ENCODE measurements at places on chromosomes 12 and 14. TPM values are rescaled to one million over a fixed set of nuclear protein-coding genes. Genes with fewer than 3 reads are reported as not detected.

DNA sequence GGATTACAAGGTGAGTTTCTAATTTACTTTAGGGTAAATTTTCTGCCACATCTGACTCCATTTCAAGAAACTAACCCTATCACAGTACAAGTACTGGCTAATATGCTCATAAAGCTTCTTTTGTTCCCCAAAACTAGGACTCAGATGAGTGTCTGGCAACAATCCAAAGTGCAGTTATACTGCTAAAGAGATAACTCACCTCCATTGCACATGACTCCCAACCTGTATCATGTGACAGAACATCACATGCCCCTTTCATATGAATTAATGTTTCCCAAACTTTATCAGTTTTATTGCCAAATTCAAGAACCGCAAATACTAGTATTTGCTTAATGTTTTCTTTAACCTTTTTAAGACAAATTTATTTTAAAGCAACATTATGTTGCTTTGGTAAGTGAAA is 3.9 kb upstream of the PPP1R12A start:
- DNase-seq: no peak

DNA sequence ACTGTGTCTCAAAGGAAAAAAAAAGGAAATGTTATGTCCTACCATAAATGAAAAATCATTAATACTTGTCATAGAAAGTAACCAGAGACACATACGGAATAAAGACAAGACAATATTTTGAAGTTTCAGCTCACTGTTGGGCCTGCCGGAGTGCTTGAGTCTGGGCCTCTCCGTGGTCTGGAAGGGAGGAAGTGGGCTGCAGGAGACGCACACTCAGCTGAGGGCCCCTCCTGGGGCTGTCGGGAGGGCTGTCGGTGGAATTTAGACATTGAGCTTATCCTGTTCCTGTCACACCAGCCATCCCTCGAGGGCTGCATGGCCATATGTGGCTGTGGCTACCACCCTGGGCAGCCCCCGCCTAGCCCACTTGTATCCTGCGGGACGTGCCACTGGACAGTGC is 80.6 kb downstream of the DDX51 start:
- DNase-seq: no peak

- no peak for DNase-seq
These were observed 65.7 kb downstream of the TTC9 start for GRCh38 chr14:70707138-70708038.

- DNase-seq: no peak
These were observed 38.8 kb downstream of the FZD10 start for GRCh38 chr12:130201037-130201436.

DNA sequence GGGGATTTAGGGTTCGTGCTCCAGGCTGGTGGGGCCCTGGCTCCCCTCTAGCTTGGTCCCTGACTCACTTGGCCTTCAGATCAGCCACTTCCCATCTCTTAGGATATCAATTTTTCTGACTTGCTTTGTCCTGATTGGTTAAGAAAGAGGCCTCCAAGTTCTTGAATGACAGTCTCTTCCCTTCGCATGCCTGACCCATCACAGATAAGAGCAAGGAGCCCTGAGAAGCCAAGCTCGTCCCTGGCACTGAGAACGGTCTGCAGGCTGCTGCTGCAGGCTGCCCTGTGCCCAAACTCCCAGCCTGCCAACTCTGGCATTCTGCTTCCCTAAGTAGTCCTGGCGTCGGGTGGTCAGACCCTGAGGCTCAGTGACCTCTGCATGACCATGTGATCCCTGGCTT is 794 bp upstream of the LRTM2 start:
- no peak for DNase-seq

- no peak for DNase-seq
These were observed 765 bp downstream of the TMEM120B start for GRCh38 chr12:121713257-121713777.

TGFB3 gene
- 5.5 TPM for total RNA-seq

DAO gene
- total RNA-seq: not detected

FAM186B gene
- total RNA-seq: 0.28 TPM

All from neural crest cell (in vitro differentiated cells).